ENCODE measurements at places on chromosomes 6 and 20. TPM values are rescaled to one million over a fixed set of nuclear protein-coding genes. Genes with fewer than 3 reads are reported as not detected.

DNA sequence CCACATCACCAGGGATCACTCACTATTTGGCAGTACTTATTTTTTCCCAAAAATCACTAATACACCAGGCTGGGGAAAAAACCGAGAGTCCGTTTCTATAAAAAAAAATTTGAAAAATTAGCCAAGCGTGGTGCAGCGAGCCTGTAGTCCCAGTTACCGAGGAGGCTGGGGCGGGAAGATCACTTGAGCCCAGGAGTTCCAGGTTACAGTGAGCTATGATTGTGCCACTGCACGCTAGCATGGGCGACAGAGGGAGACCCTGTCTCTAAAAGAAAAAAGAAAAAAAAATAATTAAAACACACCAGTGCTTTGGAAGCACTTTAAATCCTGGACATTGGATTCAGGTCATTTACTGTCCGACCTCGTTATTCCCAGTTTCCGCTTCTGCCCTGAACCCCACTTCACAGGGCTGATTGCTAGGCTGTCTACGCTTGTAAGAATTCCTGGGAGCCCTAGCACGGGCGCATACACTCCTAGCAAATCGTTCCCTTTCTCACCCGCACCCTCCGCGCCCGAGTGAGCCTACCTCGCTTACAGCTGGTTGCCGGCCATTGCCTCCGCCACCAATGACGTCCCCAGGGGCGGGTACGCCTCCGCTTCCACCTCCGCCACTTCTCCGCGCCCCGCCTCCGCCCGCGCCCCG lies at the start of gene TPMT:
Gene TPMT (minus strand): TSS at position 571 of the 643 bp plus-strand sequence. CDS start 5,950 bp downstream, outside the sequence.
- peaks cover under 1% of the 10 kb centered on the region for H3K36me3 ChIP-seq
- peak within 1 kb of the TSS; percentile 83 for H3K27ac ChIP-seq
- H3K27me3 ChIP-seq: no peaks in the 10 kb centered on the region
- H3K4me1 ChIP-seq: peaks cover 29% of the 10 kb centered on the region

CFAP61 gene
- total RNA-seq: not detected

- no peak for DNase-seq
- no peaks in the 10 kb centered on the region for H3K27me3 ChIP-seq
- H3K4me1 ChIP-seq: peaks cover 28% of the 10 kb centered on the region
- peaks cover 9% of the 10 kb centered on the region for H3K36me3 ChIP-seq
- H3K27ac ChIP-seq: peak overlapping the region; percentile 72
Measured at GRCh38 chr20:34112600-34113101, 608 bp upstream of the EIF2S2 start.

DNA sequence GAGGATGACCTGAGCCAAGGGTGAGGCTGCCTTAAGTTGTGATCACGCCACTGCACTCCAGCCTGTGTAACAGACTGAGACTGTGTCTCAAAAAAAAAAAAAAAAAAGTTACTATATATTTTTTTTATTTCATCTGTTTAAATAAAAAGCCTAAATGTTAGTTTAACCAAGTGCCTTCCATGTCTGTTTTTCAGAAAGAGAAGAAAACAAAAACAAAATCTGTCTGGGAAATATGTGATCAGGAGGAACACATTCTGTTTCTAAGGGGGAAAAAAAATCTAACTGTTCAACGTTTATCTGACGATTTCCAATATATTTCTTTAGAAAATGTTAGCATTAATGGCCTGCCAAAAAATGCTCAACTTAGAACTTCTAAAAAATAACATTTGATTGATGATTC lies 147.0 kb downstream of the IPCEF1 start:
- no peaks in the 10 kb centered on the region for H3K27me3 ChIP-seq
- no peaks in the 10 kb centered on the region for H3K4me1 ChIP-seq
- DNase-seq: no peak
- H3K36me3 ChIP-seq: no peaks in the 10 kb centered on the region

GRCh38 chr6:38150681-38151296 lies 331.3 kb downstream of the ZFAND3 start:
- no peak for DNase-seq
- no peaks in the 10 kb centered on the region for H3K36me3 ChIP-seq
- H3K4me3 ChIP-seq: no peak overlapping the region

GRCh38 chr6:169171016-169171415 lies 82.6 kb downstream of the THBS2 start:
- H3K27me3 ChIP-seq: no peaks in the 10 kb centered on the region
- no peaks in the 10 kb centered on the region for H3K36me3 ChIP-seq
- no peak for DNase-seq
- no peak overlapping the region for H3K4me3 ChIP-seq
- H3K4me1 ChIP-seq: no peaks in the 10 kb centered on the region

DNA sequence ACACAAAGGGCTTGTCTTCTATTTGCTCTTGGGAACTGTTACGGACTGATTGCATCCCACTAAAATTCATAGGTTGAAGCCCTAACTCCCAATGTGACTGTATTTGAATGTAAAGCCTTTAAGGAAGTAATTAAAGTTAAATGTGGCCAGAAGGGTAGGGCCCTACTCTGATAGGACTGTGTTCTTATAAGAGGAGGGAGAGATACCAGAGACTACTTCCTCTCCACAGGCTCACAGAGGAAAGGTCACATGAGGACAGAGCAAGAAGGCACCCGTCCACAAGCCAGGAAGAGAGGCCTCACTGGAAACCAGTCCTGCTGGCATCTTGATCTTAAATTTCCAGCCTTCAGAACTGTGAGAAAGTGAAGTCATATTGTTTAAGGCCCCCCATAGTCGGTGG lies 211.9 kb downstream of the CDH26 start:
- no peaks in the 10 kb centered on the region for H3K4me1 ChIP-seq
- no peak for DNase-seq
- H3K36me3 ChIP-seq: no peaks in the 10 kb centered on the region
- H3K27me3 ChIP-seq: no peaks in the 10 kb centered on the region

GRCh38 chr6:12232339-12232738 lies 57.8 kb upstream of the EDN1 start:
- H3K4me3 ChIP-seq: no peak overlapping the region
- no peaks in the 10 kb centered on the region for H3K4me1 ChIP-seq
- DNase-seq: no peak

AGPAT4 gene
- 6.1 TPM for total RNA-seq

PLTP gene
- 1.7 TPM for total RNA-seq

NEURL2 gene
- total RNA-seq: 4.1 TPM

GPR63 gene
- 0.10 TPM for total RNA-seq

- no peaks in the 10 kb centered on the region for H3K36me3 ChIP-seq
- H3K27me3 ChIP-seq: peaks cover 3% of the 10 kb centered on the region
- H3K4me1 ChIP-seq: peaks cover 28% of the 10 kb centered on the region
- peak; percentile 85 for DNase-seq
- no peak overlapping the region for H3K27ac ChIP-seq
Measured at GRCh38 chr6:41424370-41425058, 89.1 kb downstream of the NCR2 start.

- no peak overlapping the region for H3K27ac ChIP-seq
- H3K36me3 ChIP-seq: no peaks in the 10 kb centered on the region
- no peaks in the 10 kb centered on the region for H3K27me3 ChIP-seq
- no peak for DNase-seq
Measured at GRCh38 chr6:116797585-116797984, 31.3 kb downstream of the GPRC6A start.

- H3K4me1 ChIP-seq: no peaks in the 10 kb centered on the region
- H3K36me3 ChIP-seq: no peaks in the 10 kb centered on the region
- H3K4me3 ChIP-seq: no peak overlapping the region
Measured at GRCh38 chr20:6618051-6618450, 149.4 kb upstream of the BMP2 start.

DNA sequence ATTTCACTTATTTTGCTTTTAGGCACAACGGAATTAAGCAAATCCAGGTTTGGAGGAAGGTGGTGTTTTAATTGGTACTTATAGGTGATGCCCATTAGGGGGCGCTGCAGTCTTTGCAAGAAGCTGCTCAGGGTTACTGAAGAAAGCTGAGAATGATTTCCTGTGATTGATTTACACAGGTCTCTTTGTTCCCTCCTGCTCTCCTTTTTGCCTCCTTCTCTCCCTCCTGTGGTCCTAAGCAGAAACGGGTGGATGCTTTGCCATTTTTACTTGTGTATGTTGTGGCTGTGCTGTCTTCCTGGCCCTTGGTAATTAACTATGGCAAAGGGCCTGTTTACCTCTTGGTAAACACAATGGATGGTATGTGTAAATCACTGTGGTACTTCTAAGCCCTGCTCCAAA lies 97.8 kb downstream of the ANKS1A start:
- no peak overlapping the region for H3K4me3 ChIP-seq
- no peaks in the 10 kb centered on the region for H3K4me1 ChIP-seq
- H3K27me3 ChIP-seq: no peaks in the 10 kb centered on the region
- H3K36me3 ChIP-seq: peaks cover 47% of the 10 kb centered on the region

DNA sequence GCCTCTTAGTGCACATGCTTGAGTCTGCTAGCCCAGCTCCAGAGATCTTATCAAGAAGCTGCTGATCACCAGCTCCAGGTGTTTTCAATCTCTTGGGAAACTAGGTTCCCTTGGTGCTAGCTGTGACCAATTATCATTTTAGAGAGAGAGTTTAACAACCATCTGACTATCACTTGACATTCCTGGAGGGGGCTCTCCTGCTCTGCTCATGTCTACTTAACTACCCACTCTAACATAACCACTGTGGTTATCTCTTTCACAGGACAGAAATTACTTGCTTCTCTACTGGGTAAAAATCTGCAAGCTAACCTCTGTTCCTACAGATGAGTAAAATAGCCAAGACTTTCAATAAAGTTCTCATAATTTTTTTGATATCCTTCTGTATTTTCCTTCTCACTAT lies 823.4 kb upstream of the GJE1 start:
- peak; percentile 29 for DNase-seq
- no peak overlapping the region for H3K4me3 ChIP-seq
- no peaks in the 10 kb centered on the region for H3K27me3 ChIP-seq
- no peaks in the 10 kb centered on the region for H3K4me1 ChIP-seq
- H3K27ac ChIP-seq: no peak overlapping the region

DNA sequence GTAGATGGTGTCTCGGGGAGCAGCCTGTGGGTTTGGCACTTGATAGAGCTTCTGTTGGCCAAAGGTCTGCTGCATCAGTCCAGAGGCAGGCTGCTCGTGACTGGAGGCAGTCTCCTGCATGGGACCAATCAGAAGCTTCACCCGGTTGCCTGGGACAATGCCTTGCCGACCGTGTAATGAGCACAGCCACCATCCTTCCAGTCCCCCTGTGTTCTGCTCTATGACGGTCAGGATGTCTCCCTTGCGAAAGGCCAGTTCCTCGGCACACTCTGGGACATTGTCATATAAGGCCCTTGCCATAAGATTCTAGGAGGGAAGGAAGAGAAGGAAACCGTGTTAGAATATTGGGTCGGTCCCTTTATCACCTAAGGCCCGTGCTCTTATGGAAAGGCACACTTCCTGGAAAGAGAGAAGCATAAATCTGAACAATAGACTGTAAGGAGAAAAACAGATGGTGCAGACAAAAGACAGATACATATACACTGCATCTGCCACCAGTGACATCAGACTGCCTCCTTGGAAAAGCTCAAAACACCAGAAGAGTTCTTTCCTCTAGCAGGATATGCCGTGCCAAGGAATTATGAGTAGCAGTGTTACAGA lies 18.9 kb downstream of the NEDD9 start:
- H3K27ac ChIP-seq: no peak overlapping the region
- peaks cover 4% of the 10 kb centered on the region for H3K36me3 ChIP-seq
- H3K4me3 ChIP-seq: no peak overlapping the region

SULF2 gene
- 1.7 TPM for total RNA-seq

DNA sequence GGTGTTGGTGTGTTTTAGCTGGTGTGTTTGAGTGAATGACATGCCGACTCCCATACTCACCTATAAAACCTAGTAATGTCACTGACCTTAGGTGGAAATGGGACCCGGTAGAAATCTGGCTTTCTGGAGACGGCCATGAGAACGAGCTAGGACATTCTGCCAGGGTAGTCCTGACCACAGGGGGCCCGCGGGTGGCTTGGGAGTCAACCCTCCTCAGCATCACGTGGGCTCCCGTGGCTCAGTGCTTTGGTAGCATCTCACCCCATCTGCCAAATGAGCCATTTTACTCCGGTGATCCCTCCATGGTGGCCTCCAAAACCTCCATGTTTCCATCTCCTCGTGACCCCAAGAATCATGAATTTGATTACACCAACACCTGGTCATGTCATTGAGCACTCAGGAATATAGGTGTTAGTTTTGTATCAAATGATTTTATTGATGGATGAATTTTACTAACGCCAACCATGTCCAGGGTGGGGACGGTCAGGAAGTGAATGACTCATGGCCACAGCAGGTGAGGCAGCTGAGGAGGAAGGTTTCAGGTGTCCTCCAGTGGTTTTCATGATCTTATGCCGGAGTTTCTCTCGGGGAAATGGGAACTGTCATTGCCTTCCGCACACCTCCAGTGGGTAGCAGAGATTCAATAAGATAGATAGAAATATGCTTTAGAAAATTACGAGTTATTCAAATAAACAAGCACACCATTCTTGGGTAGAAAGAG lies 195.0 kb downstream of the SYNDIG1 start:
- no peaks in the 10 kb centered on the region for H3K36me3 ChIP-seq
- no peaks in the 10 kb centered on the region for H3K4me1 ChIP-seq
- DNase-seq: no peak
- H3K27me3 ChIP-seq: no peaks in the 10 kb centered on the region
- no peak overlapping the region for H3K4me3 ChIP-seq

PRRC2A gene
- total RNA-seq: 278 TPM

GRCh38 chr6:170388113-170388512 lies 81.6 kb downstream of the FAM120B start:
- no peak overlapping the region for H3K27ac ChIP-seq
- DNase-seq: no peak
- H3K36me3 ChIP-seq: peaks cover 46% of the 10 kb centered on the region
- H3K4me3 ChIP-seq: no peak overlapping the region
- H3K27me3 ChIP-seq: no peaks in the 10 kb centered on the region

- H3K27ac ChIP-seq: no peak overlapping the region
- peaks cover 5% of the 10 kb centered on the region for H3K27me3 ChIP-seq
- no peak for DNase-seq
- H3K4me3 ChIP-seq: no peak overlapping the region
Measured at GRCh38 chr20:22544462-22544861, 39.9 kb downstream of the FOXA2 start.

- DNase-seq: no peak
- no peaks in the 10 kb centered on the region for H3K4me1 ChIP-seq
- H3K36me3 ChIP-seq: no peaks in the 10 kb centered on the region
- no peak overlapping the region for H3K27ac ChIP-seq
Measured at GRCh38 chr6:153858529-153858928, 180.5 kb upstream of the OPRM1 start.

GRCh38 chr6:3664625-3665041 lies 86.9 kb downstream of the PXDC1 start:
- no peak overlapping the region for H3K27ac ChIP-seq
- H3K4me1 ChIP-seq: no peaks in the 10 kb centered on the region
- no peak overlapping the region for H3K4me3 ChIP-seq
- H3K36me3 ChIP-seq: no peaks in the 10 kb centered on the region

Data from B cell (primary cell).